ENCODE measurements at places on chromosomes 6 and 20.
A peak's percentile ranks its signal among the peaks of the same experiment; 100 is the strongest.

- DNase-seq = no peak
Measured at GRCh38 chr6:133705066-133705465, 183.8 kb upstream of the TCF21 start.

DNA sequence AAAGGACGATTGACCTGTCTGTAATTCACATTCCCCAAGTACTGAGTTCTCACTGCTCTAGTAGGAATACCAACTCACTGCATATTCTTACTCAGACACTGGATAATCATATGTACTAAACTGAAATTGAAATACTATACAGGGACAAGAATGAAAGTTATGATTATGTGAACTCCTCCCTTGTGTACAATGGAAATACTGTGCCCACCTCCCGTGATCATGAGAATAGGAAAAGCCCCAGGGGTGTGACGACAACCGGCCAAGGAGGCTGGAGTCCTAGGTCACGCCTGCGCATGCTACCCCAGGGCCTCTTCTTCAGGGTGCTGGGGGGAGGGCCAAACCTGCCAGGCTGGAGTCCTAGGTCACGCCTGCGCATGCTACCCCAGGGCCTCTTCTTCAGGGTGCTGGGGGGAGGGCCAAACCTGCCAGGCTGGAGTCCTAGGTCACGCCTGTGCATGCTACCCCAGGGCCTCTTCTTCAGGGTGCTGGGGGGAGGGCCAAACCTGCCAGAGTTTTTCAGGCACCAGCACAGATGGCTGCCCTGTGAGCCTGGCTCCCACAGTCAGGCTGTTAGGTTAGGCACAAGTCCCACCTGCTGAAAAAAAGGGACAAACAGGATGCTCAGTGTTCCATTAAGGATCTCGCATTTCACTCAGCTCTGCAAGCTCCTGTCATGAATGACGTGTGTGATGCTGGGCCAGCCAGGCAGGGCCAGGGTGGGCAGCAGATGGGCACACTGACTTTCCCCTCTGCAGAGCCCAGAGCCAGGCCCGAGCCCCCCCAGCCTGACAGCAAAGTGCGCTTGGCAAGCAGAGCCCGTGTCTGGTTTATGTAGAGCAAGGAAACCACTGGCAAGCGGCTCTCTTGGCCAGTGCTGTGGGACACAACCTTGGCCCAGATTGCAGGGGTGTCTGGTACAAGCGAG lies 107.7 kb downstream of the FOXF2 start:
- DNase-seq = no peak

- no peak for DNase-seq
Measured at GRCh38 chr6:151317103-151317994, 74.0 kb downstream of the ZBTB2 start.

DNA sequence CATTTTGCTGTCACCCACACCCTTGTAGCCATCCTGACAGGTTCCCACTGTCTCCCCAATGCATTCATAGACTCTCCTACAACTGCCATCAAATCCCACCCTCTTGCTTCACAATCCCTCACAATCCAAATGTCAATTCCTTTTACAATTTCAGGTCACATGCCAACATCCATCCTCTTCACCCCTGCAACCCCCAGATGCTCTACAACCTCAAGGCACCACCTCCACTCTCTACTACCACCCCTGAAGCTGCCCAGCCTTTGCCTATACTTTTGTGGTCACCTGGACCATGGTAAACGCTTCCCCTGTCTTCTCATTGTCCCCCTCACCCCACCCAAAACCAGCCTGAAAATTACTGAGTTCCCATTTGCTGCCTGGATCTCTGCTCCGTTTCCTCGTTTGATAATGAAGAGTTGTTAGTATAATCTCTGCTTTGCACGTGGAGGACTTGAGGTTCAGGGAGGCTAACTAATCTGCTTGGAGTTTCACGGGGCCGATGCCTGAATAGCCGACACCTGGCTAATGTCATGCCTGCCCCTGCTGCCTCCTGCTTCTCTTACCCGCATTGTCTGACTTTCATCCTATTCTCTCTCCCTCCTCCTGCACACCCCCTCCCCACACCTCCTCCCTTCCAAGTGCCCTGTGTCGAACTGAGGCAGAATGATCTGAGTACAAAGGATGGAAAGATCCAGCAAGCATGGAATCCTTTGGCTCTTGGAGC lies 82.4 kb upstream of the TOX2 start:
- no peak for DNase-seq

DNA sequence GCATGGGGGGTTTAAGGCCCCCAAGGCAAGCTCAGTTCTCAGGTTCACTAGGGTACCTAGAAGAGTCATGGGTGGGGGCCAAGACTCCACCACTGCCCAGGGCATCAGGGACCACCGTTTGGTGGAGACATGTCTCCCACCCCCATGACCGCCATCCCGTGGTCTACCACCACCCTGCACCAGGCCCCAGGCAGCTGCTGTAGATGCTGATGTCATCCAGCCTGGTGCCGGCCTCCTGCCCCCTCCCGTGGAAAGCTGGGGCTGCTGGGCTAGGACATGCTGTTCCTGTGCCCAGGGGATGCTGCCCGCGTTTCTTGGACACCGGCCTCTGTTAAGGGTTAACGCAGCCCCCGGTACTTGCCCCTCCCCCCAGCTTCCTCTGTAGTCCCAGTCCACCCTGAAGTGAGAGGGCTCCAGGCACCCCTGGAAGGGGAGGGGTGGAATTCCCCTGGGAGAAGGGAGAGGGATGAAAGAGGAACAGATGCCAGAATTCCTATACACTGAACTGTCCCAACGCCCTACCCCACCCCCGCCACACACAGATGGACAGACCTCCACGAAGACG lies 587 bp downstream of the IP6K3 start:
- DNase-seq = peak; percentile 26

DNA sequence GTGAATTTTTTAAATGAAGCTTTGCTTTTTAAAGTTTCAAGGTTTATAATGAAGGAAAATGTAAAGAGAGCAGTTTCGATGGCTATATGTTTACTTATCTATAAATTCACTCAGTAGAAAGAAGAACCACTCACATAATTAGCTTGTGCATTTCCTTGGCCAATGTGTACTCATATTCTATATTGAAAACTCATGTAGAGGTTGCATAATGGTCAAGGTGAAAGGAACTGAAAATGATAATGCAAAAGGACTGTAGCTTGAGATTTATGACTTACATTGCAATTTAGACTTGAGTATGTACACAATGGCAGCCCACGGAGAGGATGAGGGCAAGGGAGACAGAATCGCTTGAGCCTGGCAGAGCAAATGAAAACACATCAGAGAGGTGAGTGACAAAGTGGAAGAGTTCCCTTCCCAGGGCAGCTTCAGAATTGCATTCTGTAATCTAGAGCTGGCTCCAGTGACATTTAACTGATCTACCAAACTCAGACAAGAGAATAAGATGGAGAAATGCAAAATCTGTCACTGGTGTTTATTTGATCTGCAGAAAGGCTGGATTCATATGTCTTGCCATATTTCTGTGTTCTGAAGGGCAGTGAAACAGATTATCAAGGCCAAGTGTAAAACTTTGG lies 191.8 kb downstream of the TMEM200A start:
- DNase-seq = no peak

- no peak for DNase-seq
Measured at GRCh38 chr6:156430386-156430785, 346.8 kb upstream of the ARID1B start.

GRCh38 chr6:40573221-40573620 lies 13.9 kb downstream of the LRFN2 start:
- no peak for DNase-seq

DNA sequence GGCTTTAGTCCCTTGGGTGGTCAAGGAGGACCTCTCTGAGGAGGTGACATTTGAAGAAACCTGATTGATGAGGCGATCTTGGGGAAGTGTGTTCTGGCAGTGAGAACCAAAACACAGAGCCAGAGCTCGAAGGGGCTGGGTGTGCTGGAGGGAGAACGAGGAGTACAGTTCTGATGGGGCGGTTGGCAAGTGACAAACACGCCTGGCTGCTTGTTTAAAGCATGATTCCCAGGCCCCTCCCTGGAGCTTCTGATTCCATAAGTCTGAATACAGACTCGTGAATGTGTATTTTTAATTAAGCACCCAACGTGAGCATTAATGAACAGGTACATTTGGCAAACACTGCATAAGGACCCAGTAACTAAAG lies 886 bp upstream of the NFATC2 start:
- DNase-seq = no peak

GRCh38 chr20:57088436-57088835 lies 178.0 kb downstream of the BMP7 start:
- DNase-seq = no peak

DNA sequence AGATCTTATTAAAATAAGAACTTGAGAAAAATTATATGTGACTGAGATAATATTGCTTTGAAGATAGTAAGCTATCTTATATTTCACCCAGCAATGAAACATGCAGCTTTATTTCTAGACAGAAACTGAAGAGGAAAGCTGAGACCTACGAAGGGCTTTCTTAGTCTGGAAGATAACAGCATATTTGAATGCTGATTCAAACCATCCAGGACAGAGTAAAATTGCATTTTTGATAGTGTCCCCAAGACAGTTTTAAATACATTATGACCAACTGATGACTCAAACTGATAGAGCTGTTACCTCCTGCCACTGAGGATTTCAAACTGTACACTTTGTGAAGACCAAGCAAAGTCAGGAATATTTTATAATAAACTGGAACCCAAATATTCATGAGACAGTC lies 409.6 kb downstream of the GRIK2 start:
- no peak for DNase-seq

- peak; percentile 38 for DNase-seq
Measured at GRCh38 chr6:47669684-47670513, 28.5 kb upstream of the ADGRF4 start.

GRCh38 chr6:67129780-67130179 lies 1422.8 kb upstream of the EYS start:
- DNase-seq = no peak

DNA sequence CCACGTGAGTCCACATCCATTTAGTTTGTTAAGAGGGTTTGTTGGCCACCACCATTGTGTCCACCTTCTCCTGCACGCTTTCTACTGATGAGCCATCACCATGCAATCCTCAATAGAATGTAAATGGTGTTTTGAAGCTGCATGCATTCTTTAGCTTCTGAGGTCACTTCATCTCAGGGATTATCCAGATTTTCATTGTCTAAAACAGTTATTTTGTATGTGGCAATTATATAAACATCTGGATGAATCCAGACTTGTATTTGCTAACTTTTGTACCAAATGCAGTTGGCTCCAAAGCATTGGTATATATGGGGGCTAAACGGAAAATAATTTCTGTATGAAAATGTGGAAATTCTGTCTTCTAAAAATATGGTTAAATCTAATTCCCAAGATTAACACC lies 231.2 kb upstream of the ARID1B start:
- no peak for DNase-seq

GRCh38 chr20:45851501-45851900 lies 5.7 kb downstream of the ACOT8 start:
- no peak for DNase-seq

Measured in ACHN (cell line).